ENCODE measurements at places on chromosomes 3 and 15.

DNA sequence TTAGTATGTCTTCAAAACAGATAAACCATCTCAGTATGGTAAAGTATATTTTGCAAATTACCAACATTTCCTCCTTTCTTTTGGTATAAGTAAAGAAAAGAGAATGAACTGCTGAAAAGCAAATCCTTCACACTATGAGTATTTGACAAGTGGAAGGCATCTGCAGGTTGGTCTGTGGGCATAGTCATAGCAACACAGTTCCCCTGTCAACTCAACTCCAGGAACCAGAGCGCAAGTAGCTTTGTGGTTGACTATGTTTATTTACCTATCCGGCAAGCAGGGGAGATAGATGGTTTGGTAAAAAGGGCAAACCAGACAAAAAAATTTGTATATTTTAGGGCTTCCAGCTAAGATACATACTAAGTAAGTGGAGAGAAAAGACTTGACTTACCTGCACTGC, 88.3 kb upstream of the PPIB start:
- peak; percentile 10 for DNase-seq

- DNase-seq = no peak
Measured at GRCh38 chr15:63940966-63941620, 105.2 kb downstream of the DAPK2 start.

- DNase-seq = no peak
Measured at GRCh38 chr3:172154768-172155664, 115.6 kb downstream of the FNDC3B start.

GRCh38 chr3:81740731-81741130, 20.7 kb downstream of the GBE1 start:
- DNase-seq = no peak

DNA sequence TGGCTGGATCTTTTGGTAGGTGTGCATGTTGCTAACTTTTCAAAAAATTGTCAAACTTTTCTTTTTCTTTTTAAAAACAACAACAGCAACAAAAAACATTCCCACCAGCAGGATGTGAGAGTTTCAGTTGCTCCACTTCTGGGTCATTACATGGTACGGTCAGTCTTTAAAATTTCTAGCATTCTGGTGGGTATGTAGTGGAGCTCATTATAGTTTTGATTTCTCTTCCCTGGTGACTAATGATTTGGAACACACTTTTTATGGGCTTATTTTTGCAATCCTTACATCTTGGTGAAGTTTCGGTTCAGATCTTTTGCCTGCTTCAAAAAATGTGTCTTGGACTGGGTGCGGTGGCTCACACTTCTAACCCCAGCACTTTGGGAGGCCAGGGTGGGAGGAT, 19.3 kb downstream of the ATP1B3 start:
- no peak for DNase-seq

GRCh38 chr15:90059208-90059985, 42.9 kb downstream of the IDH2 start:
- peak; percentile 90 for DNase-seq

- no peak for DNase-seq
Measured at GRCh38 chr3:185330238-185330637, 32.7 kb upstream of the MAP3K13 start.

GRCh38 chr3:81998139-81998755, 236.8 kb upstream of the GBE1 start:
- DNase-seq = no peak
